NCI-H2171 (cell line): ENCODE measurements at places on chromosomes 3 and 15.
A peak's percentile ranks its signal among the peaks of the same experiment; 100 is the strongest.

- DNase-seq, result peak; percentile 74
These were observed 254.2 kb downstream of the ZBTB20 start for GRCh38 chr3:114892880-114893279.

- DNase-seq, result peak; percentile 79
These were observed 16.6 kb downstream of the HAPLN3 start for GRCh38 chr15:88878720-88879184.

- DNase-seq, result no peak
These were observed 258.1 kb upstream of the MCTP2 start for GRCh38 chr15:93973287-93973686.

GRCh38 chr3:133209871-133210550, 171.8 kb downstream of the TMEM108 start:
- no peak for DNase-seq

GRCh38 chr15:59385171-59385570, 12.5 kb upstream of the MYO1E start:
- DNase-seq, result no peak

GRCh38 chr15:50119063-50120040, at the start of gene ATP8B4:
Gene ATP8B4, minus strand, starts transcription at chr15:50119233. Its CDS starts 12,267 bp downstream, at chr15:50106966.
- DNase-seq, result no peak

DNA sequence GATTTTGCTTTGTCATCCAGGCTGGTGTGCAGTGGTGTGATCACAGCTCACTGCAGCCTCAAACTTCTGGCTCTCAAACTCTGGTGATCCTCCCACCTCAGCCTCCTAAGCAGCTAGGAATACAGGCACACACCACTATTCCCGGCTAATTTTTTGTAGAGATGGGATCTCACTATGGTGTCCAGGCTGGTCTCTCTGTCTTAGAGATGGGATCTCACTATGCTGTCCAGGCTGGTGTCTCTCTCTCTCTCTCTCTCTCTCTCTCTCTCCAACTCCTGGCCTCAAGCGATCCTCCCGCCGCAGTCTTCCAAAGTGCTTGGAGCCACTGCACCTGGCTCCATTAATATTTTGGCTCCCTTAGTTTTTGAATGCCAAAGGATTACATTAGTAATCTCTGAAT, 17.7 kb downstream of the USF3 start:
- no peak for DNase-seq

DNA sequence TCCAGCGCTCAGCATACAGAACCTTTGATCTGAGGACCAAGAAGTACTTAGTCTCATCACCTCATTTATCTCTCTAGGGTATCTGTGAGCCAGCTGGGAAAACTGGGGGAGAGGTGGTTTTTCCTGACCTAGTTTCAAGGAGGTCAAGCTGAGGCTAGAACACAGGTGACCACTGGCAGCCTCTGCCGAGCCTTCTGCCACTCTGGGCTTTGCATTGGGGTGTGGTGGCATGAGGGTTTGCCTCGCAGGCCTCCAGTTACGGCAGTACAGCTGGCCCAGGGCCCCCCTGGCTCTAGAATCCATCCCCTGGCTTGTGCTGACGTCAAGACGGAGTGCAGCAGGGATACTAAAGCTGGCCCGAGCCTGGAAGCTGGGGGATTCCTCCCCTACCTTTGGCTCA, 34.7 kb upstream of the CDCP1 start:
- no peak for DNase-seq

- DNase-seq, result no peak
These were observed 23.3 kb downstream of the FBN1 start for GRCh38 chr15:48622237-48622636.

DNA sequence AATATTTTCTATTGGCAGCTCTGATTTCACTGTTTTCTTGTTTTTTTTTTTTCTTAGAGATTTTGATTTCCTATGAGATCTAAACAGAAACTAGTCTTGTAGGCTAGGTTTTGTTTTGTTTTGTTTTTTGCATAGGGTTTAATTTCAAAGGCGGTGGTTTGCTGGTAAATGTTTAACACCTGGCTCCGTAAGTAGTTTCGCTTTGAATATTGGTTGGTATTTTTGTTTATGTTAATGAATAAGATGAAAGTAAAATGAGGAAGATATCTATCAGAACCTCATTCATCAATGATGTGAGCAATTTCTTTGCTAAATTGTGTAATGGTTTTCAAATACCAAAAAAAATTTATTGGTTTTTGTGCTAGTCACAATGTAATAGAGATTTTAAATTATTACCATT, 39.7 kb upstream of the TM4SF1 start:
- no peak for DNase-seq

DNA sequence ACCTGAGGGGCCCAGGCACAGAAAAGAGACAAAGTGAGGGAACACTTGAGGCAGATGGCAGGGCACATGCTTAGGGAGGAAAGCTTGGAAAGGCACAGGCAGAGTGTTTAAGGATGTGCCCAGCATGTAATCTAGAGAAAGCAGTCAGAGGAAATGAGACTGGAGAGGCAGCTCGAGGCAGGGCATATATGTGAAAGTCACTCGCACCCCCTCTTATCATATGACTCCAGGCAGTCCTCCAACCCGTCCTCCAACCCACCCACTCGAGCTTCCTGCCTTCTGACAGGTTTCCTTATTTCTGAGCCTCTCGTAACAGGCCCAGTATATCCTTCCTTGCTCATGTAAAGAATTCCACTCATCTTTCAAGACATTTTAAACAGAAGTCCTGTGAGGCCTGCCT, 294.0 kb downstream of the SOX2 start:
- no peak for DNase-seq

DNA sequence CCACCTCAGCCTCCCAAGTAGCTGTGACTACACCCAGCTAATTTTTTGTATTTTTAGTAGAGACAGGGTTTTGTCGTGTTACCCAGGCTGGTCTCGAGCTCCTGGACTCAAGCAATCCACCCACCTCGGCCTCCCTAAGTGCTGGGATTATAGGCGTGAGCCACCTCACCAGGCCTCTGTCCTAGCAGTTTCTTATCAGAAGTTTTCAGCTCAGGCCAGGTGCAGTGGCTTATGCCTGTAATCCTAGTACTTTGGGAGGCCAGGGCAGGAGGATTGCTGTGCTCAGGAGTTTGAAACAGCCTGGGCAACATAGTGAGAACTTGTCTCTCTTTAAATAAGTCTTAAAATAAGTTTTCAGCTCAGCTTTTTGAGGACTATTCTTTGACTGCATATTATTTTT, 48.4 kb downstream of the SGO1 start:
- DNase-seq, result no peak

GRCh38 chr15:66019368-66019767, 150.1 kb downstream of the RAB11A start:
- DNase-seq, result no peak

DNA sequence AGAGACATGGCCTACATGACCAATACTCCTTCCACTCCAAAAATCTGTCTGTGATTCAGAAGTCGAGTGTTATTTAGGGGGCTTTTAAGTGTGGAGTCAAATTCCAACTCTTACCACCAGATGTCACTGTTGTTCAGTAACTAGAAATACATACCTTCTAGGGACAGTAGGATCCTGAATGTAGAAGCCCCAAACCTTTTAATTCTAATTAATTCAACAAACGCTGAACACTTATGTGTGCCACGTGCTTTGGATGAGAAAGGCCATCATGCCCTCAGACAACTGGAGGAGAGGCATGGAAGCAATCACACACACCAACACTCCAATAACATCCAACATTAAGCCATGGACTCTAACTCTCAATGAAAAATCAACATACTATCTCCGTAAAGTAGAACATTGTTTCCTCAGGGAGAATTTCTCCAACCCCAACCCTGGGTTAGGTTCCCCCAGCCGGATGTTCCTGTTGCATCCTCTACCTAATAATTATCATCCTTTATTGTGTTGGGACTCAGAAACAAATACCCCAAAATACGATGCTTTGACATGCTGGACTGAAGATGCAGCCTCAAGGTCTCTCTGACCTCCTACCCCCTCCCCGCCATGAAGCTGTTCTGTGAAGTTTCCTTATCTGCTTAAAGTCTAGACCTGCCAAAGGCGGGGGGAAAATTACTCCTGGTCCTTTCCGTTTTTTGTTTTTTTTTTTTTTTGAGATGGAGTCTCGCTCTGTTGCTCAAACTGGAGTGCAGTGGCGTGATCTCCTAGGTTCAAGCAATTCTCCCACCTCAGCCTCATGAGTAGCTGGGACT, 8.0 kb upstream of the CCDC13 start:
- DNase-seq, result peak; percentile 5

GRCh38 chr15:93150910-93151881, 62.2 kb upstream of the RGMA start:
- DNase-seq, result no peak

GRCh38 chr15:91183596-91183995, 83.5 kb downstream of the SV2B start:
- DNase-seq, result no peak

GRCh38 chr15:62958528-62959363, 83.8 kb upstream of the TPM1 start:
- DNase-seq, result no peak

GRCh38 chr3:126340596-126340942, 16.6 kb downstream of the KLF15 start:
- DNase-seq, result no peak

DNA sequence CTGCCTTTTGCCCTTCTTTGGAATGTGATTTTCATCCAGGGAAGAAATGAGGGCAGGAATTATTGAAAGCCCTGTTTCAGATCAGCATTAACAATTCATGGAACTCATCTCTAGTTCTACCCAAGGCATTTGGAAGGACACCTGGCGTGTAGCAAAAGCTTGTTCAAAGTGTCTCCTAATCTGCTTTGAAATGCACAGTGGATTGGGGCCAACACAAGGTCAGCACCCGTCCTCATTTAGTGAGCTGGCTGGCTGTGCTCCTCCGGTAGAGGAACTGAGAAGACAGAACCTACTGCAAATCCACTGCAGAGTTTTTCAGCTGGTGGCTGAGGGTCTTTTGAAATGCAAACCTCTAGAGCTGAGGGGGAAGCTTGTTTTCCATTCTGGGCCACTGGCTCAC, 141.6 kb upstream of the STT3B start:
- DNase-seq, result no peak

- no peak for DNase-seq
These were observed 122.4 kb upstream of the IL12A start for GRCh38 chr3:159866201-159866746.

DNA sequence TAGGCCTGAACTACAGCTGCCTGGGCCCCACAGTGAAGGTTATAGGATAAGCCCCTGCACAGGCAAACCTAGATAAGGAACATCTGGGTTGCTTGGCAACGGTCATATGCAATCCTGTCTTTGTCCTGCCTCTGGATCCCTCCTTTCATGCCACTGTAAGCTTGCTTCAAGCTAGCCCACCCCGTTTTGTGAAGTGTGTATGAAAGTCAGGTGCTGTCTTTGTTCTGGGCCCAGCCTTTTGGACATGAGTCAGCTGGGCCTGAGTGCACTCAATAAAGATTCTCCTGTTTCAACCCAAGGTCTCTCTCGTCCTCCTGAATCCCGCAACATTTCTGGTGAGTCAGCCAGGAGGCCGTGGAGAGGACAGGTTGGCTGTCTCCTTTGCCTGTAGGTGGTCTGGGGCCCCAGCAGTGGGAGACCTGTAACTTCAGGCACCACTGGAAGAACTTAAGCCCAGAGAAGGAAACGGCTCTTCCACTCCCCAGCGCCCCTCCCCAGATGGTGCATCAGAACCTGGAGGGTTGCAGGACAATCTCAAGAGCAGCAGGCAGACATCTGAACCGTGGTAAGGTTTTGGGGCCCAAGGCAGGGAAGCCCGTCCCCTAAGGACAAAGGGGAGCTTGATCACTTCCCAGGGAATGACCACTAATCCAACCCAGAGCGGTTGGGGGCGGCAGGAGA, 8.3 kb upstream of the SLC9C1 start:
- peak; percentile 21 for DNase-seq

GRCh38 chr3:174110761-174111160, 713.2 kb downstream of the NLGN1 start:
- DNase-seq, result no peak

DNA sequence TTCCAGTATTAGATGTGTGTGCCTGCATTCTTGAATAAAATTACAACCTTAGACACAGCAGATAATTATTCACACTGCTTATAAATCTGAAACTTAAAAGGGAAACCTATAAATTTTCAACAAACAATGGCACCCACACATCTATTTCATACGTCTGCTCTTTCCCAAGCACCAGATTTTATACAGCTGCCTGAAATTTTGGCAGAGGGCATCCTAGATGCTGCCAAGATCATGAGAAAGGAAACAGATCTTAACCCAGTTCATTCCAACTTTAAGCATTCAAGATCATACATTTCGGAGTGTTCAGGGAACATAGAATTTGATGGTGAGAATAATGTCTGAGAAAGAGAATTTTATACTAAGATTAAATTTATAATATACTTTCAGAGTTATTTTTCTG, 53.1 kb downstream of the CLDN1 start:
- no peak for DNase-seq

GRCh38 chr3:195003006-195003892, 267.7 kb downstream of the XXYLT1 start:
- DNase-seq, result peak; percentile 18

GRCh38 chr15:100042558-100042957, 299.2 kb downstream of the ADAMTS17 start:
- DNase-seq, result no peak

DNA sequence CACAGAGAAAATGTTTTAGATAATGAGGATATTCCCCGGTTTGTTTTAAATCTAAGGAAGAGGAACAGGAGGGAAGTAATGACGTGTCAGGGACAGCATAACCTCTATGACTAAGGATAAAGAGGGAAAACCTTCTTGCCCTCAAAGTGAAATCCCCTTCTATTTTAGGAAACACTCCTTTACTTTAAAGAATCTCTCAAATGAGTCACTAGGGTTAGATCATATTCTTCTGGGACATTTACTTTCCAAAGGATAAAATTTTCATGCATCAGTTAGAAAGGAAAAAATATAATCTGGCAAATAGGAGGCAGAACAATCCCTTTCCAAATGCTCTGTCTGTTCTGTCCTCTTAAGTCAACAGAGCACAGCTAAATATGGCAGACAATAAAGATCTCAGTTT, 43.2 kb upstream of the UBE2E2 start:
- no peak for DNase-seq

DNA sequence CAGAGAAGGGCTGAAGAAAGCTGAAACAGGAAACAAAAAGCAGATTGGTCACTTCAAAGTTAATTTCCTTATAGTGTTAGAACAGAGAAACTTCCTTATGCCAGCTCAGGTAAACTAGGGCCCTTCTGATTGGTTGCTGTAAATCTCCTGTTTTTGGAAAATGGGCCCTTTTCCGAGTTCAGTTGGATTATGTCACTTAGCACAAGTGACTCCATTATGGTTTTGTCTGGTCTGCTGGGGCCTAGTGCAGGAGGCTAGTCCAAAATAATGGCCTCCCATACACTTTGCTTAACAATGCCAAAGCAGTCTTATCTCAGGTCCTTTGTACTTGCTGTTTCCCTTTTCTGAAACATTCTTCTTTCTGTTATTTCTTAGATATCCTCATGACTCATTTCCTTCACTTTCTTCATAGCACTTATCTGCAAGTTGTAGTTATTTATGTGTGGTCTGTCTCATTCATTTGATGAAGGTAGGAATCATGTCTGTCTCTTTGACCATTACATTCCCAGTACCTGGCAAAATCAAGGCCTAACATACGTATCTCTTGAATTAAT, 7.7 kb upstream of the DCP1A start:
- DNase-seq, result no peak

- no peak for DNase-seq
These were observed 17.3 kb upstream of the PLXNA1 start for GRCh38 chr3:126965526-126966080.

- no peak for DNase-seq
These were observed 253.6 kb downstream of the CNTN6 start for GRCh38 chr3:1346386-1346785.
